ENCODE measurements at places on chromosomes 4 and X.

DNA sequence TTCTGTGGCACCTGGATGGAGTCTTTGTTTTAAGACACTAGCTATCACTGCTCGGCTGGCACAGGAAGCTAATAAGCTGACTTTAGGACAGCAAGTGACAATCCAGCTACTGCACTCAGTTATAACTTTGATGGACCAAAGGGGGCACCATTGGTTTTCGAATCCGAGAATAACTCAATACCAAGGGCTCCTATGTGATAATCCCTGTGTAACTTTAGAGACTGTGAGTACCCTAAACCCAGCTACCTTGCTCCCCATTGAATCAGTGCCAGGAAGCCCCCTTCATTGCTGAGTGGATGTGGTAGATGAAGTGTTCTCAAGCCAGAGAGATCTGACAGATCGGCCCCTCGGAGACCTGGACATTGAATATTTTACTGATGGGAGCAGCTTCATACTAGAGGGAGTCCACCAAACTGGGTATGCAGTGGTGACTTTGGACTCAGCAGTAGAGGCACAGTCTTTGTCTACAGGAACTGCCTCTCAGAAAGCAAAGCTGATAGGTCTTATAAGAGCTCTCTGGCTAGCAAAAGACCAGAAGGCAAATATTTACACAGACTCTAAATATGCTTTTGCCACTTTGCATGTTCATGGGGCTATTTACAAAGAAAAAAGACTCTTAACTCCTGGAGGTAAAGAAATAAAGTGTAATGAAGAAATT is 35.5 kb upstream of the UGT2B7 start:
- no peak for DNase-seq

GRCh38 chr4:185792384-185793115 is 19.4 kb downstream of the SORBS2 start:
- DNase-seq = no peak

- DNase-seq = peak; percentile 2
These were observed 25.1 kb downstream of the RAB9B start for GRCh38 chrX:103806862-103807474.

GRCh38 chr4:38152305-38152704 is 192.1 kb downstream of the PTTG2 start:
- no peak for DNase-seq

DNA sequence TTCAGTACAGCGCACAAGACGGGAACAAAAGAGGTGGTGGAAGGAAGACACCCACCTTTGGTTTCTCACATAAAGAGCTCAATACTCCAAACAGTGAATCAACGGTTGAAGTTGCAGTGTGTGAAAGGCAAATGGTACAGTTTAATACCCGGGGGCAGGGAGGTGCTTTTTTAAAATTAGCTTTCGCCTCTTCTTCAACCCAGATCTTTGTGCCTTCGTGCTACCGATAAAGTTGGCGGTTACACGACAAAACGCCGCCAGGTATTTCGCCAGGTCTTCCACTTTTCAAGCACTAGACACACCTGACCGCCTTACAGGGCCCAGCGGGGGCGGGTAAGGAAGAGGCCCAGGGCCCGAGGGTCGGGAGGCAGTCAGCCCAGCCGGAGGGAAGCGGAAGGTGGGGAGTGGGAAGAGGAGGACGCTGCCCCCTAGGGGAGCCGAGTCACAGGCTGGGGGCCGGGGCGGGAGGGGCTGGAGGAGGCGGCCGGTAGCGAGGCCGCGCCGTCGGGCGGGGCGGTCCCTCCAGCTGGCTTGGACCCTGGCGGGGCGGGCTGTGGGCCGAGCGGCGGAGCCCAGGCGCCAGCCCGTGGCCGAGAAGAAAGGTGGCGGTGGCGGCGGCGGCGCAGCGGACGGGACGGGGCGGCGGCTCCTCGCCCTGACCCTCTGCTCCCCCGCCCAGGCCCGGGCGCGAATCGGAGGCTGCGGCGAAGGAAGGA is 16.0 kb downstream of the UTP3 start:
- DNase-seq = peak; percentile 47
